Activated naive CD4-positive, alpha-beta T cell treated with anti-CD3 and anti-CD28 coated beads for 36 hours (primary cell): ENCODE measurements at places on chromosomes 11 and 22. TPM values are rescaled to one million over a fixed set of nuclear protein-coding genes. Genes with fewer than 3 reads are reported as not detected.

The FOLR2 gene
- not detected for total RNA-seq

The CCDC73 gene
- not detected for total RNA-seq

The PTPRCAP gene
- total RNA-seq, result 56.8 TPM

The TCN1 gene
- not detected for total RNA-seq

The NLRP6 gene
- 1.5 TPM for total RNA-seq

The RIC8A gene
- 85.0 TPM for total RNA-seq

The TMPRSS13 gene
- total RNA-seq, result 0.15 TPM

The CCDC116 gene
- total RNA-seq, result 0.19 TPM

The LGR4 gene
- 0.19 TPM for total RNA-seq
